Stimulated activated CD4-positive, alpha-beta T cell treated with anti-CD3 and anti-CD28 coated beads, Interleukin-4, amount 100 ng/mL, for 4 hours (primary cell): ENCODE measurements at places on chromosomes 12 and 14.

DNA sequence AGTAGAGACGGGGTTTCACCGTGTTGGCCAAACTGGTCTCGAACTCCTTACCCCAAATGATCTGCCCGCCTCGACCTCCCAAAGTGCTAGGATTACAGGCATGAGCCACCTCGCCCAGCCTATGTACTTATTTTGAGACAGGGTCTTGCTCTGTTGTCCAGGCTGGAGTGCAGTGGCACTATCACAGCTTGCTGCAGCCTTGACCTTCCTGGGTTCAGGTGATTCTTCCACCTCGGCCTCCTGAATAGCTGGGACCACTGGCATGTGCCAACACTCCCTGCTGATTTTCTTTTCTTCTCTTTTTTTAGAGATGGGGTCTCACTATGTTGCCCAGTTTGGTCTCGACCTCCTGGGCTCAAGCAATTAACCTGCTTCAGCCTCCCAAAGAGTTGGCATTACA lies 14.0 kb upstream of the HNF1A start:
- DNase-seq = no peak

- DNase-seq = no peak
These were observed 7.4 kb upstream of the SNAPC1 start for GRCh38 chr14:61754627-61755381.

- no peak for DNase-seq
These were observed 63.2 kb upstream of the ACTN1 start for GRCh38 chr14:69042299-69042698.

DNA sequence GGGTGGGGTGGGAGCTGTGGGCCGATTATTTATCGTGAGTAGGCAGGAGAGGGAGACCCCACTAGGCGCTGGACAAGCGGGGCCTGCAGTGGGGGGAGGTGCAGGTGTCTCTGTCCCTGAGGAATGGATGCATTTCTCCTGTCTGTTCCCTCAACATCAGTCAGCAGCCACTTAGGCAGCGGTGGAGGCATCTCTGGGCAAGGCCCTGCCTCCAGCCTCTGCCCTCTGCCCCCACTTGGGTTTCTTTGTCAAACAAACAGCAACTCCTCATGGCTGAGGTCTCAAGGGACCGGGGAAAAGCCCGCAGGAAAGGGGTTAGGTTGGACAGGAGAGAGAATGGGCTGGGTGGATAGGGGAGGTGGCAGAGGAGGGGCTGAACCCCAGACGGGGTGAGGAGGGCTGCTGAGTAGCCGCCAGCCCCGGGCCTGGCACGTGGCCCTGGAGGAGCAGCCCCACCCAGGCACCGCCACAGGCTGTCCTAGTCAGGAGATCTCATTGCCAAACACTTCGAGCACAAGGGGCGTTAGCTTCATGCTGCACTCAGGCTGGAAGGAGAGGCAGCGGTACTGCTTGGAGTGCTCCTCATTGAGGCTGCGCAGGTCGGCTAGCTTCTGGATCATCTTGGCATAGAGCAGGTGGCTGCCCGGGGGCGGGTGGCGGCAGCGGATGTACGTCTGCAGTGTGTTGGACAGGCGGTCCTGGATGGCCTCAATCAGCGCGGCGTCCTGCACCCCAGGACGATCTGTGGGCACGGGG lies 24.7 kb upstream of the HDAC7 start:
- no peak for DNase-seq

- DNase-seq = no peak
These were observed 94.7 kb downstream of the TMTC2 start for GRCh38 chr12:82781309-82781997.

- DNase-seq = no peak
These were observed 1.0 kb downstream of the PGF start for GRCh38 chr14:74954232-74954946.

- no peak for DNase-seq
These were observed 62.2 kb downstream of the PTPN11 start for GRCh38 chr12:112480931-112481330.

DNA sequence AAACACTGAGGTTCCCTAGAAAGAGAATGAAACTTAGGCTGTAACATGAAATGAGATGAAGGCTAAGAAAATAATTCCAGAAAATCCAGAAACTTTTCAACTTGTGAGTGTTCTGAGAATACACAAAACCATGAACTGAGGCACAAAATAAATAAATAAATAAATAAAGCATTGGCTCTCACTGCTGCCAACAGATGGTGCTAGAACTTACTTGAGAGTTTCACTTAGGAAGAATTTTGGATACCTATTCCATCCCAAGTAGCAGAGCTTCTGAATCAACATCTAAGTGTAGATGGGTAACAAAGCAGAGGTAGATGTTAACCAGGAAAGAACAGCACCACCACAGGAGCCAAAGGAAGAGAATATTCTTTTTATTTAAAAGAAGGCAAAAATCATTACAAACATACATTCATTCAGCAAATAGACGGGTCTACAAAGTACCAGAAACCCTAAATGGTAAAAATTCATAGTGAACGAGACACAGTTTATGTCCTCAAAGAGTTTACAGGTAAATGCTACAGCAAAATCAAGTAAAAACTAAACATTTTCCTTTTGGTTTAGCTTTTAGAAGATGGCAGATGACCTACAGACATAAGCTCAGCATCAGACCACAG lies 16.7 kb downstream of the EPS8 start:
- DNase-seq = no peak
